ENCODE measurements at places on chromosomes 4 and X. TPM values are rescaled to one million over a fixed set of nuclear protein-coding genes. Genes with fewer than 3 reads are reported as not detected.

DNA sequence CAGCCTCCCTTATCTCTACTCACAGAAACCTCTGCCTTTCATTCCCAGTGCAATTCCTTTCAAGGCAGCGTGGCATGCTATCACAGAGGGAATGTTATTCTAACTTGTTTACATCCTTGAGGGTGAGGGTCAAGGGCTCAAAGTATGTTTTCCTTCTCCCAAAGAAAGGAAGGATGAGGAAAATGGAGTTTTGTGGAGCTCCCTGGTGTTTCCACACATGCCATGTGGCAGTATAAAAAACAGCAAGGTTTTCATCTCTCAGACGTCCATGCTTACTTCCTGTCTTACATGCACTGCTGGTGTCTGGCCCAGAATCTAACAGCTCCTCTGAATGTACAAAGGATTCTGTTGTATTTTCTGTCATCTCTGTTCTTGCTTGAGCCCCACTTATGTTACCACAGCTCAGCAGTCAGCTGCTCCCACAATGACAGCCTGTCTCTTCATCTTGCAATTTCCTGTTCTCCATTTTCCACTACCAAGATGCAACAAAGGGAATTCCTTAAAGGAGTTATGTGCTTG, 128.0 kb downstream of the SNCA start:
- H3K27me3 ChIP-seq = no peaks in the 10 kb centered on the region
- H3K4me1 ChIP-seq = no peaks in the 10 kb centered on the region
- no peak overlapping the region for H3K27ac ChIP-seq
- H3K36me3 ChIP-seq = no peaks in the 10 kb centered on the region
- DNase-seq = no peak
- H3K4me3 ChIP-seq = no peak overlapping the region

- no peak overlapping the region for H3K4me3 ChIP-seq
- peaks cover 5% of the 10 kb centered on the region for H3K27me3 ChIP-seq
- H3K27ac ChIP-seq = no peak overlapping the region
- no peaks in the 10 kb centered on the region for H3K4me1 ChIP-seq
- no peaks in the 10 kb centered on the region for H3K36me3 ChIP-seq
Observed at GRCh38 chr4:55154290-55154880, 29.0 kb upstream of the KDR start.

Gene GAB3
- 1.2 TPM for total RNA-seq

Gene RGS12
- 25.7 TPM for total RNA-seq

Gene ARAP2
- 10.7 TPM for total RNA-seq

- no peaks in the 10 kb centered on the region for H3K36me3 ChIP-seq
- peak; percentile 84 for DNase-seq
- no peak overlapping the region for H3K4me3 ChIP-seq
- H3K4me1 ChIP-seq = no peaks in the 10 kb centered on the region
- no peak overlapping the region for H3K27ac ChIP-seq
- no peaks in the 10 kb centered on the region for H3K27me3 ChIP-seq
Observed at GRCh38 chrX:153947009-153947769, 2.7 kb upstream of the RENBP start.

Gene USP17L13
- total RNA-seq = not detected

DNA sequence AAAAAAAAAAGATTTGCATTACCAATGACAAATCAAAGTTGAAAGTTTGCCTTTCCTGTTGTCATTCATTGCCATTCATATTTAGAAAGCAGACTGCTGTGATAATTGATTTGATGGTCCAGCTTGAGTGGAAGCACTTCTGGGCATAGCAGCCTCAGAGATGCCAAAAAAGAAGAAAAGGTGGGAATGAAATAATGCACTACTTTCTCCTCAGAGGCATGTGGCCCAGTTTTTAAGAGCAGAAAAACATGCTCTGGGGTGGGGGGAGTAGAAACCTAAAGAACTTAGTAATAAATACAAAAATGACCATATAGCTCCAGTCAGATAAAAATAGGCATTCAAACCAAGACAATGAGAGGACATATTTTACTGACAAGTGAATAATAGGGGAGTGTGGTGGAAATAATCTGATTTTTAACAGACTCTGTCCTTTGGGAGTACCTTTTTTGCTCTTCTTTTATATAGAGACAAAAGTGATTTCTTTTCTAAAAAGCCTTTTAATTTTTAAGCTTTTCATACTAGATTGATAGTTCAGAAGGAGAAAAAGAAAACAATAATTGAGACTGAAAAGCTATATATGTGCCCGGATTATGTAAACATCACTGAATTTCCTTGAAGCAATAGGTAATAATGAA, 599.1 kb downstream of the RPA4 start:
- H3K4me3 ChIP-seq = no peak overlapping the region
- no peaks in the 10 kb centered on the region for H3K4me1 ChIP-seq
- no peaks in the 10 kb centered on the region for H3K27me3 ChIP-seq
- H3K36me3 ChIP-seq = no peaks in the 10 kb centered on the region

DNA sequence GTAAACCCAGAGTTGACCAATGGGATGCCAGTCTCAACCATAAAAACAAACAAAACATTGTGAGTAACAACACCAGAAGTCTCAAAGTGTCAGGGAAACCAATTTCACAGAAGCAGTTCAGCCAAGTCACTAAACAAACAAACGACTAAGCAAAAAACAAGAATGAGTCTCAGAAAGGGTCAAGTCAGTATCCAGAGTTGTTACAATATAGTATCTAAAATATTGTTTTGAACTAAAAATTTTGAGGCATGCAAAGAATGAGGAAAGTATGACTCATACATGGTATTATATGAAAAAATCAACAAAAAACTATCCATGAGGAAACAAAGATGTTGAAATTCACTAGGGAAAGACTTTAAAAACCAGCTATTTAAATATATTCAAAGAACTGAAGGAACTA, 70.6 kb downstream of the AR start:
- no peak for DNase-seq
- H3K4me3 ChIP-seq = no peak overlapping the region
- H3K36me3 ChIP-seq = no peaks in the 10 kb centered on the region
- no peak overlapping the region for H3K27ac ChIP-seq
- H3K4me1 ChIP-seq = no peaks in the 10 kb centered on the region

DNA sequence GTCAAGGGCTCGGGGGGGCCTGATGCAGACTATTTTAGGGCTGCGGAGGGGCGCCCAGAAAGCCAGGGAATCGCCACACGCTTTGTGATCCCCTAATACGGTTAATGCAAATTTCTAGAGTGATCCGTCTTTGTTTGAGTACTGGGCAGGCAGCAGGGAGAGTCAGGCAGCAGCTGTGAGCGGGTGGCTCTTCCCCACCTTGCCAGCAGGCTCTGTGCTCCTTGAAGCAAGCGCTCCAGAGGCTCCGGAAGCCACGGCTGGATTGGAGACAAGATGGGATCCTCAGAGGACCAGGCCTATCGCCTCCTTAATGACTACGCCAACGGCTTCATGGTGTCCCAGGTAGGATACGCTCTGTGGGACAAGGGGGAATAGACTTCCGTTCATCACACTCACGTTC, at the start of gene ASMT:
ASMT (plus strand) TSS at position 133 of the 400 bp plus-strand sequence; CDS start at position 274, 141 bp downstream.
- no peak for DNase-seq
- H3K27me3 ChIP-seq = no peaks in the 10 kb centered on the region
- H3K36me3 ChIP-seq = no peaks in the 10 kb centered on the region
- no peak within 1 kb of the TSS for H3K4me3 ChIP-seq
- no peak within 1 kb of the TSS for H3K27ac ChIP-seq
- no peaks in the 10 kb centered on the region for H3K4me1 ChIP-seq

GRCh38 chr4:125400756-125401155, 86.0 kb downstream of the FAT4 start:
- DNase-seq = no peak
- H3K4me1 ChIP-seq = no peaks in the 10 kb centered on the region
- no peaks in the 10 kb centered on the region for H3K36me3 ChIP-seq

DNA sequence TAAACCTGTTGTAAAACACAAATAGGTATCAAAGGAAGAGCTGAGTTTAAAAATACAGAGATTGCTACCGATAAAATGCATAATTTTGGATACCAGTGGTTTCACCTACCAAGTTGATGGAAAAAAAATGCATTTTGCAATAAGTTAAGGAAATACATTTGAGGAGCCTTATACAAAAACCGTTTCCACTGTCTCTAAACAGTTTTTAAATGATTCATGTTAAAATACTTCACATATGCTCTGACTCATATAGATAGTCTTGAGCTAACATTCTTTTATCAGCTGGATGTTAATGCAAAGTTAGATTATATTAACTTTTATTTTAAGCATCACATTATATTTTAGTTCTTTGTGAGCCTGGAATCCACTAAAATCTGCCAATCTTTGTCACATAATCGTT, 50.6 kb upstream of the ANKRD17 start:
- no peak for DNase-seq
- H3K4me1 ChIP-seq = no peaks in the 10 kb centered on the region
- no peak overlapping the region for H3K4me3 ChIP-seq
- no peak overlapping the region for H3K27ac ChIP-seq
- no peaks in the 10 kb centered on the region for H3K27me3 ChIP-seq
- H3K36me3 ChIP-seq = no peaks in the 10 kb centered on the region

Gene TMEM271
- total RNA-seq = not detected

GRCh38 chr4:11365039-11365438, 63.7 kb downstream of the HS3ST1 start:
- H3K27me3 ChIP-seq = no peaks in the 10 kb centered on the region
- H3K4me3 ChIP-seq = no peak overlapping the region
- no peaks in the 10 kb centered on the region for H3K4me1 ChIP-seq
- DNase-seq = no peak

DNA sequence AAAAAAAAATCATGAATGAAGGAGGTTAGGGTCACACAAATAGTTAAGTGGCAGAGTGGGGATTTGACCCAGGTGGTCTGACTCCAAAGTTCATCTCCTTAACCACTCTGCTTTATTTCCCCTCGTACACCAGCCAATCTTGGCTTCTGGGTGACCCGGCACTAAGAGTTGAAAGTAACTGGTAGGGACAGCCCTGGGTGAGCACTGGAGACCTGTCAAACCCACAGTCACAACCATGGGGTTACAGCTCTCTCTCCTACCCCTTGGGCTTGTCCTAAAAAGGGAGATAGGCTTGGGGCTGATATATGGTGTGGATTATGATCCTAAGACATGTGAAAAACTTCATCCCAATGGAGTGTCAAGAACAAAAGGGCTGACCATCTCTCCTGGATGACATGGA, 12.5 kb downstream of the IGFBP7 start:
- H3K27me3 ChIP-seq = no peaks in the 10 kb centered on the region
- H3K27ac ChIP-seq = no peak overlapping the region
- no peaks in the 10 kb centered on the region for H3K36me3 ChIP-seq
- DNase-seq = no peak

- DNase-seq = no peak
- no peaks in the 10 kb centered on the region for H3K4me1 ChIP-seq
- H3K4me3 ChIP-seq = no peak overlapping the region
- H3K27ac ChIP-seq = no peak overlapping the region
- no peaks in the 10 kb centered on the region for H3K27me3 ChIP-seq
Observed at GRCh38 chrX:137290011-137290410, 256.2 kb upstream of the GPR101 start.

GRCh38 chrX:133544778-133545177, 129.5 kb upstream of the GPC4 start:
- H3K27ac ChIP-seq = no peak overlapping the region
- H3K4me3 ChIP-seq = no peak overlapping the region
- H3K36me3 ChIP-seq = no peaks in the 10 kb centered on the region
- no peaks in the 10 kb centered on the region for H3K27me3 ChIP-seq
- H3K4me1 ChIP-seq = no peaks in the 10 kb centered on the region

DNA sequence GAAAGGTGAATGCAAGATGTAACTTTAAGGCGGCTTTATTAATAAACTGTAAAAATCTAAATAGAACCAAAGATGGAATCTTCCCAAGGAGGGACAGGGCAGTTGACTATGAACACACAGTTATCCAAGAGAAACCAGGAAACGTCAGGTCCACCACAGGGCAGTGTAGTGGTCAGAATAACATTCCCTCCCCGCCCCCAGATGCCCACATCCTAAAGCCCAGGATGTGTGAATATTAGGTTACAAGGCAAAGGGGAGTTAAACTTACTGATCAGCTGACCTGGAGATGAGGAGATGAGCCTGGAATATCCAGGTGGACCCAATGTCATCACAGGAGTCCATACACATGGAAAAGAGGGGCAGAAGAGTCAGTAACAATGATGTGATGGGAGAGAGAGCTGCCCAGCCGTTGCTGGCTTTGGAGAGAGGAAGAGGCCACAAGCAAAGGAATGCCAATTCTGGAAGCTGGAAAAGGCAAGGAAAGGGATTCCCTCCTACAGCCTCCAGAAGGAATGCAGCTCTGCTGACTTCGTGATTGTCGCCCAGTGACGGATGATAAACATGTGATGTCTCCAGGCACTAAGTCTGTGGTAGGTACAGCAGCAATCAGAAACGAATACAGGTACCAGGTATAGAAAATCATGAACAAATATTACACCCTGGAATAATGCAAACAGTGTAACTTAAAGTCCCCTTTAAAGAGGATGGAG, 5.2 kb downstream of the SH3KBP1 start:
- no peaks in the 10 kb centered on the region for H3K27me3 ChIP-seq
- no peaks in the 10 kb centered on the region for H3K36me3 ChIP-seq
- no peak for DNase-seq
- H3K27ac ChIP-seq = no peak overlapping the region
- no peak overlapping the region for H3K4me3 ChIP-seq

GRCh38 chr4:143381189-143382118, 44.8 kb downstream of the GAB1 start:
- H3K27ac ChIP-seq = peak overlapping the region; percentile 64
- no peaks in the 10 kb centered on the region for H3K27me3 ChIP-seq
- H3K4me3 ChIP-seq = no peak overlapping the region
- DNase-seq = peak; percentile 80

Gene FAAH2
- total RNA-seq = 11.3 TPM

GRCh38 chr4:28010577-28011240, 1150.1 kb downstream of the STIM2 start:
- H3K4me1 ChIP-seq = no peaks in the 10 kb centered on the region
- no peaks in the 10 kb centered on the region for H3K27me3 ChIP-seq
- H3K27ac ChIP-seq = no peak overlapping the region
- no peaks in the 10 kb centered on the region for H3K36me3 ChIP-seq
- DNase-seq = no peak

DNA sequence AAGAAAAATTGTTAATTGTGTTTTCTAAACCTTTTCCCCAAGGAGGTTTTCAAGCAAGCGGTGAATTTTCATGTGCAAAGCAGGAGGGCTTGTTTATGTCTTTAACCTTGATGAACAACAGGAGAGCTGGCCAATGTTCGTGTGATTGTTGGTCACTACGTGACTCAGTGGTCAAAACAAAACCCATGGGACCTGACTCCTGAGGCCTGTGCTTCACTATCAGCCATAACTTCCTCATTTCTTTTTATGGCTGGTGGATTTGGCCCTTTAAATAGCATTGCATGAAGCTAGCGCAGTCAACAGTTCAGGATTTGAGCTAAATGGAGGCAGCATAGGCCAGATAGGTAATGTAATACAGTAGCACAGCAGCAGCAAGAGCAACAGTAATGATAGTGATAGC, 80.5 kb downstream of the MID1IP1 start:
- DNase-seq = no peak
- no peaks in the 10 kb centered on the region for H3K36me3 ChIP-seq
- H3K27ac ChIP-seq = no peak overlapping the region
- H3K27me3 ChIP-seq = no peaks in the 10 kb centered on the region

DNA sequence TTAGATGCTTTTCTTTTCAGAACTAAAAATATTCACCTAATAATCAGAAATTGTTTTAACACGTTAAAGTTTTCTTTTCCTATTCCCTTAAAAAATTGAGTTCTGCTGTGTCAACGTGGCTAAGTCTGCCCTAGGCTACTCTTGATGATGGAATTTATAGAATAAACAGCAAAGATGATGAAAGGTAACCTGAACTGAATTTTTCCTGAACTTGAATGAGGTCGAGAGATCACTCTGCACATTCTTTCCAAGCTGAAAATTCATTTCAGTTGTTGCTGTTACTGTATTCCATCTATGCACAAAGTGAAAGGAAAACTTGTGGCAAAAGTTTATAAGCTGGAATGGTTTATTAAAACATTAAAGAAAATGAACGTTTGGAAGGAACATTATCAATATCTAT, 245.9 kb upstream of the GIMD1 start:
- no peak for DNase-seq
- H3K36me3 ChIP-seq = no peaks in the 10 kb centered on the region
- H3K27ac ChIP-seq = no peak overlapping the region
- no peak overlapping the region for H3K4me3 ChIP-seq
- no peaks in the 10 kb centered on the region for H3K4me1 ChIP-seq

Data from colonic mucosa (tissue), 4 donors.